ENCODE measurements at places on chromosomes 5 and 9.

- DNase-seq: no peak
Measured at GRCh38 chr9:3277200-3277599, 248.6 kb downstream of the RFX3 start.

GRCh38 chr5:126107381-126107780, 315.8 kb upstream of the GRAMD2B start:
- no peak for DNase-seq

DNA sequence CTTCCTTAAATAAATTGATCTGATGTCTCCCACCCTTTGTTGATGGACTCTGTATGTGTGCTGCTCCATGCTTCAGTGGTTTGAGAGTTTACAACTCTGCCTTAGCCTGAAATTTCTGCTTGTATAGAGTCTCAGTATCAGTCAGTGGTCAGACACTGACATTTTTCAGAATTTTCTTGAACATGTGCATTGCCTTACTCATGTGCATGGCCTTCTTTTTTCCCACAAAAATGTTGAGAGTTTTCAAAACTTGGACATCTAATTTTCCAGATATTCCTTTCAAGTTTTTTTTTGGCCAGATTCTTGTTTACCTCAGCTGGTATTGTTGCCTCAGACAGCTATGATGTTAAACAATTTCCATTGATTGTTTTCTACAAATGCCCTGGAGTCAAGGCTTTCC, 427.1 kb upstream of the CHD1 start:
- no peak for DNase-seq

DNA sequence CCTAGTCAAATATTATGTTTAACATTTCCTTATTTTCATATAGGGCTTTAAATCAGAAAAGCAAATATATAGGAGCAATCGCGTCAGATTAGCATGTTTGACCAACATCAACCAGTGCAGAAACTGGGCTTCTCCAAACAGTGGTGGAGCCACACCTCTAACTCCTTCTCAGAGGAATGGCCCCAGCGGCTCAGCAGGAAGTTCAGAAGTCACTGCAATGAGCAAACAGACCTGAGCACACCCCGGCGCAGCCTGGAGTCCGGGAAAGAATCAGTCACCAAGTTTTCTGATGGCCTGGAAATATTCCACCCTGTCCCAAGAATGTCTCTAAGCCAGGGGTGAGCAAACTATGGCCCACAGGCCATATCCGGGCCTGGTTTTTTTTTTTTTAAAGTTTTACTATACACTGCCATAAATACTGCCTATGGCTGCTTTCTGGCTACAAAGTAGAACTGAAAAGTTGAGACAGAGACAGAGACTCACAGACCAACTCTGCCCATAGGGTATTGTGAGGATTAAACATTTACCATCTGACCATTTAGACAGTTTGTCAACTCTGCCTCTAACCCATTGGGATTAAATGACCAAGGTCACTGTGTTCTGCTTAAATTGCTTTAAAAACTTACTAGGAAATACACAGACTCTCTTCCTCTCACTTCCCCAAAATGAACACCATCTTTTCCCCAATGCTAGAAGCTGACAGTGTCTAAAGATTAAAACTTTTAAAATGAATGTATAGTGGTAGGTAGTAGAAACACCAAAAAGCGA, 5.4 kb downstream of the GOLM1 start:
- DNase-seq: no peak

DNA sequence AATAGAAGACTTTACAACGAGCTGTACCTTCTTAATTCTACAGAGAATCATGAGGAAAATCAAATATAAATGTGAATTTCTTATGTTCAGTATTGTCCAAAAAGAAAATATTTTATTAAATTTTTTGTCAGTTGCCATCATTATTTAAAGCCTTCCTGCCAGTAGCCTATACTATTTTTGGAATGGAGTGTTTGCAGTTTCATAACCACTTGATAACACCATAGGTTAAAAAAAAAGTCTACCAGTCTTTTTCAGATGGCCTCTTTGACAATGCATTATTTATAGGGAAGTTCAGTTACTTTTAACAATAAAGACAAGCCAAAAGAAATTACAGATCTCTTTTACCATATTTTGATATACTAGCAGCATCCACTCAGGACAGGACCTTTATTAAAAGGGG, 80.3 kb upstream of the CCDC152 start:
- no peak for DNase-seq

- peak; percentile 56 for DNase-seq
Measured at GRCh38 chr5:89457411-89458331, 574.7 kb upstream of the MEF2C start.

DNA sequence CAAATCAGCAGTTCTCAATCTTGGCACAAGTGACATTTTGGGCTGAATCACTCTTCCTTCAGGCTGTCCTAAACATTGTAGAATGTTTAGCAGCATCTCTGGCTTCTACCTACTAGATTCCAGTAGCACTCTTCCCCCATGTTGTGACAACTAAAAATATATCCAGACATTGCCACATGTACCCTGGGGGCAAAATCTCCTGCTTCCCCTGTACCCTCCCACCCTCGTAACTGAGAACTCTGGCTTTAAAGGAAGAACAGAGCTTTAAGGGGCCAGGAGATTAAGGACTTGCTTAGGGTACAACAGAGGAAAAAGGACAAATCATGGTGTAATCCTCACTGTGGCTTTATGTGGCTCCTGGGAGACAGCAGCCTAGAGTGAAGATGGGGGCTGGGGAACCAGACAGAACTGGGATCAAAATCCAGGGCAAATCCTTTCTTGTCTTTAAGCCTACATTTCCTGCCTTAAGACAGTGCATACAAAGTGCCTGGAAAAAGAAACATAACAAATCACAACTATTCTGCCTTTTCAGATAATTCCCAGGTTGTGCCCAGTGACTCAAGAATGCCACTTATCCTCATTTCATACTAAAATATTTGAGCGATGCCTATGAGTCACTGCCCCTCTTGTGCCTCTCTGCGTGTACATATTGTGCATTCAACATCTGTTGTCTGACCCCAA, 109.3 kb downstream of the DAPK1 start:
- DNase-seq: peak; percentile 16

DNA sequence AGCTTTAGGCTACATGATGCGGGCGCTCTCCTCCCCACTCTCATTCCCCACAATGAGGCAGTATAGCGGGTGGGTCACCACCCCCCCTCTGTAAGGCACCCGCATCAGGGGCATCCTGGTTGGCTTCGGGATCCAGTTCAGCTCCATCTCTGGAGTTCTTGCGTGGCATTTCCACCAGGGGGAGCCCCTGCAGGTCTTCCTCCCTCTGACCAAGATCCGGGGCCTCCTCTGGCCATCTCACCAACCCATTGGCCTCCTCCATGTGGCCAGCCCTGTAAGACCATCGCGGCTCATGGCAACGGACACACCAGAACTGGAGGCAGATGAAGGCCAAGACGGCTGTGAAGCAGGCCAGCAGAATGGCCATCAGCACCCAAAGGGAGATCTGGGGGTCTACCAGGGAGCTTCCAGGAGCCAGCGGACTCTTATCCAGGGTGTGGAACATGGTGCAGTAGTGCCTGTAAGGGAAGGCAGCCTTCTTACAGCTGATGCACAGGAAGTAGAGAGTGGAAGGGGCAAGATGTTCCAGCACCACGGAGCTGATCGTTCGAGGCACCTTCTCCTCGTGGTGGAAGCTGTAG, 77.0 kb downstream of the CYFIP2 start:
- DNase-seq: peak; percentile 77

DNA sequence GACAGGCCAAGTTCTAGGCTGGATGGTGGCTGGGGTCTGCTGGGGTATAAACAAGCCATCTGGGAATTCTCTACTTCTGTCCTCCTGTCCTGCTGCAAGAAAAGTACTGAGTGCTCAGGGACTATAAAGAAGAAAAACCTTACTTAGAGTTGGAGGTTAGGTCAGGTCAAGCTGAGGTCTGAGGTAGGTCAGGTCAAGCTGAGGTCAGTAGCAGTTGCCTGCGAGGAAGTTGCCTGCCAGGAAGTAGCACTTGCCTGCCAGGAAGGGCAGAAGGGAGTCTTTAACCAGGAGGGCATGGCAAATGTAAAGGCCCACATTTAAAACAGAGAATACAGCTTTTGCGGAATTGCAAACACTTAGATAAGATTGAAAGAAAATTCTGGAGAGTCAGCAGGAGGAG, 51.3 kb upstream of the PRLR start:
- DNase-seq: no peak

GRCh38 chr5:133496631-133497030, 115.7 kb downstream of the FSTL4 start:
- DNase-seq: no peak

DNA sequence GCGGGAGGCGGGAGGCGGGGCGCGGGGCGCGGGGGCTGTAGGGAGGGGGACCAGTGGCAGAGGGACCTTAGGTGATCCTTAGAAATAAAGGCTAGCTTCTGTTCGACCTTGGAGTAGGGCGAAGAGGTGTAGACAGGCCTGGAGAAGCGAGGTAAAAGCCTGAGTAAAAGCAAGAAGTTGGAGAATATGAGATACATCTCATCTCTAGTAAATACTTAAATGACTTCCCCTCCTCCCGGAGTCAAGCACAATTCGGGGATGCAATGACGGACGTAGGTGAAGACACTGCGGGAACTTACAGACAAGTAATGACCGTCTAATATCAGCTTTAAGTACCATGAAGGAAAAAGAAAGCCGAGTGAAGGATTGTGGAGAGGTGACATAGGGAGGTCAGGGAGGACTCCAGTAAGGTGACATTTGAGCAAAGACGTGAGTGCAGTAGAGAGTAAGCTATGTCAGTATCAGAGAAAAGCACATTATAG, 466 bp downstream of the SMC2 start:
- no peak for DNase-seq

GRCh38 chr5:7742241-7742656, 108.7 kb downstream of the CFAP90 start:
- no peak for DNase-seq

GRCh38 chr5:16663840-16664239, 47.0 kb upstream of the RETREG1 start:
- no peak for DNase-seq

DNA sequence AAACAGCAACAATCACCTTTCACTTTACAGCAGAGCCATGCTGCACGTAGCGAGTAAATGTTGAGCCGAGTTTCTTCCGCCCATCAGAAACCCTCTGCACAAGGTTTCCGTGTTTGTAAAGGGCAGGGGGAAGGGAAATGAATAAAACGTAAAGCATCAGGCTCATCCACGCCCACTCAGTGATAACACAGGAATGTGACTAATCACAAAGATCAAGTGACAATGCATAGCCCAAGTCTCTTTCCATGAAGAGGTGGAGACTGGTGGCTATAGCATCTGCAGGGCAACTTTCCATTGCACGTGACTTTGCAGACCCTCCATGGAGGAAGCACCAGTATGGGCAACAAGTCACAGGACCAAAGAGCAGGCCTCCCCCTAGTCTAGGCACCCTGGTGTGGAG, 56.6 kb downstream of the CAMSAP1 start:
- DNase-seq: no peak

GRCh38 chr5:178090856-178091255, 22.5 kb upstream of the N4BP3 start:
- DNase-seq: no peak

- no peak for DNase-seq
Measured at GRCh38 chr9:134028076-134028475, 2.8 kb downstream of the BRD3OS start.

- DNase-seq: no peak
Measured at GRCh38 chr9:108554831-108555230, 301.0 kb downstream of the ACTL7B start.

DNA sequence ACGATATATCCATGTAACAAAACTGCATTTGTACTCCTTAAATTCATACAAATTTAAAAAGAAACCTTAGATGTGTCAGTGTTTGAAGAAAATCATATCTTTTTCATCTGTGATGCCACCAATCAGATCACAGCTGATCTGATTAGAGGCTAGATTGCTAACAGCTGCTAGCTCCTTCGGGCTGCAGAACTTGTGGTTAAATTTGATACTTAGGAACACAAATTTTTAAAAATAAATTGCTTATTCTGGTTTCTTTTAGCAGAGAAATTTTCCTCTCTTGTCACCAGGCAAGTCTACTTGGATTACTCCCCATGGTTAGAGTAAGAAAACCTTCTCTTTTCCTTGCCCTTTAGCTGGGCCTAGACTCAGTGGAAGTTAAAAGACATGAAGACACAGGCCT, 94.6 kb upstream of the RANBP6 start:
- no peak for DNase-seq

DNA sequence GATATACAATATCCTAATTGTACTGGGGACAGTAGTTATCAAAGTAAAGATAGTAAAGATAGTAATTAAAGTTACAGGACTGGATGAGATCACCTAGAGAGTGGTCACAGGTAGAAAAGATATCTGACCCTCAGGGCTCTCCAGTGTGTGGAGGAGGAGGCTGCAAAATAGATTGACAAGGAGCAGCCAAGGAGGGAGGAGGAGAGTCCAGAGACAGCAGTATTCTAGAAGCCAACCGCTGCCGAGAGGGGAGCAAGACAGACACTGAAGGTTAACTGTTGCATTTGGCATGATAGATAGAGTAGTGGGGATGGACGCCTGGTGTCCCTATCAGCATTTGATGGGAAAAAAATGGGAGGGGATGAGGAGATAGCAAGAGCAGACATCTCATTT, 17.0 kb upstream of the F2RL1 start:
- DNase-seq: no peak

- no peak for DNase-seq
Measured at GRCh38 chr5:13511442-13511841, 433.0 kb downstream of the DNAH5 start.

- peak; percentile 31 for DNase-seq
Measured at GRCh38 chr9:131304676-131305355, 15.3 kb downstream of the PLPP7 start.

GRCh38 chr9:112091810-112092209, 83.3 kb downstream of the SUSD1 start:
- DNase-seq: no peak

- DNase-seq: peak; percentile 76
Measured at GRCh38 chr5:14449052-14449661, 132.4 kb upstream of the OTULINL start.

DNA sequence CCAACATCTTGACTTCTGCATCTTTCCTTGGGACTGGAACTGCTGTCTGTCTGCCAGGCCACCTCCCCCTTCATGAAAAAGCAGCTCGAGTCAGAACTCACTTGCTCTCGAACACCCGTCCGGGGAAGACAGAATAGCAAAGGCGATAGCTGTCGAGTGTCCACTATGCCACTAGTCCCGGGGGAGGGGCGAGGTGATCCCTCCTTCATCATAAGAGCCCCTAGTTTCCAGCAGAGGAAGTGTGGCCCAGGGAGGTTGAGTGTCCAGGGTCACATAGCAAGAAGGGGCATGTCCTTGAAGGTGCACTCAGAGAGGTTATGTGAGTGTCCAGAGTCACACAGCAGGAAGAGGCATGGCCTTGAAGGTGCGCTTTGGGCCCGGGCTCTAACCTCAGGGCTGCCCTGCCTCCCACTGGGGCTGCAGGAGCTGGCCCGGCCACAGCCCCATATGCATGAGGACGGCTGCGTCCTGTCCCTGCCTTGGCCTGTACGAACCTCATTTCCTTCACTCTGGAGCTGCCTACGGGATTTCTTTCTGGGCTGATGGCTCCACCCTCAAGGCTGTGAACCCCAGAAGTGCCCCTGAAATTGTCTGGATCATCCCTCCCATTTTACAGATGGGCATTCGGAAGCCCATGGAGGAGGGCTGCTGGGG, 6.7 kb downstream of the DBH start:
- no peak for DNase-seq

GRCh38 chr9:97525451-97525850, 24.0 kb downstream of the TMOD1 start:
- DNase-seq: no peak

GRCh38 chr9:68751556-68751955, 46.5 kb downstream of the PIP5K1B start:
- no peak for DNase-seq
